Right renal cortex interstitium (tissue), 3 donors: ENCODE measurements at places on chromosomes 7 and 10. TPM values are rescaled to one million over a fixed set of nuclear protein-coding genes. Genes with fewer than 3 reads are reported as not detected.

TBX20 gene
- polyA plus RNA-seq, result 0.11 TPM

DYDC2 gene
- polyA plus RNA-seq, result 2.4 TPM

PNLIPRP3 gene
- not detected for polyA plus RNA-seq

MBL2 gene
- polyA plus RNA-seq, result not detected

CHAT gene
- not detected for polyA plus RNA-seq

SPAM1 gene
- polyA plus RNA-seq, result not detected

GRCh38 chr7:148230296-148230695 is 360.3 kb upstream of the C7orf33 start:
- DNase-seq, result no peak

DNA sequence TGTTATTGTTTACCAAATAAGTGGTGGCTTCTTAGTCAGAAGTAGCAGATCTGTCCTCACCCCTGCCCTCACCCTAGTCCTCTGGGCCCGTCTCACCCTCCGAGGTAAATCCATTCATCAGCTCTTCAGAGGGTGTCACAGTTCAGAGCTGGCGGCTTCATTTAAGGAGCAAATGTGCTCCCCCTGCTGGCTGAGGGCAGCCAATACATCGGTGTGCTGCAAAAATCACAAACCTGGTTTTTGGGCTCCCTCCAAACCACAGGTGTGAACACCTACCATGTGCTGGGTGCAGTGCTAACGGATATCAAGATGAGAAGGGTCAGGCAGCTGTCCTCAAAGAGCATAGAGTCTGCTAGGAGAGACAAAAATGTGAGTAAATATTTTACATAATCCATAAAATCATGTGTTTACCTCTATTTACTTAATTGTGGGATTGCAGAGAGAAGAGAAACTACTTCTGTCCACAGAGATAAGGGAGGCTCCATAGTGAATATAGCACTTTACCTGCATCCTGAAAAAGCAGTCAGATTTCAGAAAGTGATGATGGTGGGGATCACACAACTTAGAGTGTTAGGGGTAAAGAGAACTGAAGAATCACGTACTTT is 15.5 kb upstream of the CRTAC1 start:
- no peak for DNase-seq

- no peak for DNase-seq
Measured at GRCh38 chr10:1548596-1548995, 188.7 kb downstream of the ADARB2 start.

DNA sequence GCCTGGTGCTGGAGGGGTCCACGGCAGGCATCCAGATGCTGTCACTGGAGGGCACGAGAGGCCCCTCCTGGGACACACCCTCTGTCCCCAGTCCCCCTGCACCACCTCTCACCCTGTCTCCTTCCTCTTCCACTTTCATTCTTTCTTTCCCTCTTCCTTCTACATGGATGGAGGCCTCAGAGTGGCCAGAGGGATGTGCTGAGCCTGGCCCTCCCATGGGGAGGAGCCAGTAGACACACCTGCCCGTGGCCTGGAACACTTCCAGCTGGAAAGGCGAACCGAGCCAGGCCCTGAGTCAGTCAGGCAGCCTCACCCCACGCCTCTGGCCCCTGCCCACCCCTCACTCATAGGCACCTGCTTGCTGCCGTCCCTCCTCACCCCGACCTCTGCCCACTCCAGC is 55.9 kb upstream of the MXI1 start:
- no peak for DNase-seq

GRCh38 chr7:99642027-99642426 is 25.3 kb downstream of the ZSCAN25 start:
- no peak for DNase-seq

GRCh38 chr10:54854389-54854788 is 53.4 kb upstream of the PCDH15 start:
- no peak for DNase-seq

DNA sequence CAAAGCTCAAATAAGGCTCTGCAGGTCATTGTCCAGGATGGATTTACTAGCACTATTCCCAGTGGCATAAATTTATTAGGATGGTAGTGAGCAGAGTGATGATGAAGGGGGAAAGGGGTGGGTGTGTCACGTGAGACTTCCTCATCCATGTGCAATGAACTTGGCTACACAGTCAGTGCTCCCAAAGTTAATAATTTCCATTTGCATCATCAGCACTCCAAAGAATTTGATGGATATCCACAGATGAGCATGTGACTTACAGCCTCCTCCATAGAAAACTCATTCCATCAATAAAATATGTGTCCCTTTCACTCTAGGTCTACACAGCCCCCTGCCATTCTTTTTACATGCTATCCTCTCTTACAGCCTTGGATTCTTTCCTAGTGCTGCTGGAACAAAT is 142.6 kb upstream of the PLPP4 start:
- DNase-seq, result no peak
